ENCODE measurements at places on chromosomes 3 and 15. TPM values are rescaled to one million over a fixed set of nuclear protein-coding genes. Genes with fewer than 3 reads are reported as not detected.

The TEX55 gene
- total RNA-seq, result not detected

The TERC gene
- total RNA-seq, result 132 TPM

The SLC28A1 gene
- 1.6 TPM for total RNA-seq

The CHRNA3 gene
- not detected for total RNA-seq

The LSAMP gene
- 5.4 TPM for total RNA-seq

The ONECUT1 gene
- not detected for total RNA-seq

The PRKCD gene
- total RNA-seq, result 17.5 TPM

The RPL39L gene
- 23.1 TPM for total RNA-seq

The RBM5 gene
- total RNA-seq, result 301 TPM

The GNAT1 gene
- 0.54 TPM for total RNA-seq

The LYZL4 gene
- not detected for total RNA-seq

The SPINK8 gene
- total RNA-seq, result not detected

The SLC28A2 gene
- not detected for total RNA-seq

The TMEM212 gene
- total RNA-seq, result not detected

The MAP6D1 gene
- 4.3 TPM for total RNA-seq

The SKOR1 gene
- total RNA-seq, result 0.78 TPM

The MORC1 gene
- total RNA-seq, result not detected

The FBXW12 gene
- not detected for total RNA-seq

The IDH2 gene
- total RNA-seq, result 24.5 TPM

The ADAMTSL3 gene
- 45.4 TPM for total RNA-seq

The LRTM1 gene
- not detected for total RNA-seq

The SLC27A2 gene
- not detected for total RNA-seq

The GRAMD1C gene
- total RNA-seq, result 10.7 TPM
